Activated T-helper 1 cell treated with anti-CD3 and anti-CD28 coated beads, Interleukin-12 subunit alpha, Interleukin-12 subunit beta, Interleukin-2, Interleukin-4 antibody, amounts not matched to agents 30 ng/mL and 10 ng/mL and 1 ng/mL, durations not matched to agents 14 hours and 24 hours and 36 hours (primary cell): ENCODE measurements at places on chromosomes 16 and 17.

DNA sequence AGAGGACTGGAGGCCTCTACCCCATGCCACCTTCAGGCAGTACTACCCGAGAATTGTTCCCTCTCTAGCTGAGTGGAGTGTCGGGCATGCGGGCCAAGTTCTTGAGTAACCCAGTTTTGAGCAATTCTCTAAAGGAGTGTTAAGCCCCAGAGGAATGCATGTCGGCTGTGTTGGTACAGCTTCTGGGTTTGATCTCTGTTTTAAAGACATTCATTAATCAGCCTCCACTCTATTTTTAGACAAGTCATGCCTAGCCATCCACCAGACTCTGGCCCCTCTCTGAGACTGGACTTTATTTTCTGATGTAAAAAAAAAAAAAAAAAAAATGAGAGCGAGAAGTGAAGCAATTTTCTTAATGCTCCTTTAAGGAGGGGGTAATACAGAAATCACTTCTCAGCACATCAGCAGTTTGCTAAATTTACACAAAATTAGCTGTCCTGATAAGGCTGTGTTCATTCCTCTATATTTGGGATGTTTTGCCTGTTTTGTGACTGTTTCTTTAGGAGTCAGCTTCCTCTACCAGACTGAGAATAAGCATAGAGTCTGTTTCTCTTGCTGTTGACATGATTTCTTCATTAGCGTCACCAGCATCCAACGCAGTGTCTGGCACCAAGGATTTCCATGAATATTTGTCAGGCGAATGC is 88.7 kb downstream of the AXIN2 start:
- no peak for DNase-seq

DNA sequence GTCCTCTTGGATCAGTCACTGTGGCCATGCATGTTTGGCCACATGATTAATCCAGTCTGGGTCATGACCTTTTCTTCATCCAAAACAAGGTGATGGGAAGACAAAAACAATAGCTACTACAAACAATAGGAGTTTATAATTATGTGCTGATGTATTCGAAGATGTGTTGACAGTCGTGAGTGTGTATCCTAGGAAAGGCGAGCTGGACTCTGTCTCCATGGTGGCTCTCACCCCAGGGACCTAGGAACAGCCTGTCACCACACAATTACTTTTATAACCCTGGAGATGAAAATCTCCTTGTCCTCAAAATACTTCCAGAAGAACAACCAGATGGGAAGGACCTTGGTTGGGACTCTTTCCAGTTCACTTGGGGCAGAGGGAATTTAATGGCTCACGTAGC is 9.8 kb upstream of the PLK1 start:
- DNase-seq, result no peak

DNA sequence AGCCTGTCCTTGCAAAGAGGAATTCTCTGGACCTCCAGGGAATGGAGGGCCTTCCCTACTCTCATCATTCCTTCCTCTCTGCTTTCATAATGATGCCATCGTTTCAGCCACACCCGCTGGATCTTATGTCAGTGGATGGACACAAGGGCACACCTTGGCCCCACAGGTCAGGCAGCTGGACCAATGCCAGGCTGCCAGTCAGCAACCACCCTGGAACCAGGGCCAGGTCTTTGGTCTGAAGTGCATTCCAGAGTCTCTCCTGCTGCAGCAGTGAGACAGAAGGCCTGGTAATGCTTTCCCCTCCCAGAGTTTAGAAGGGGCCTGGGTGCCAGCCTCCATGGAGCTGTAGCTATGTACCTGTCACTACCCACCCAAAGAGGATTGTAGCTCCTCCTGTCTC is 7.4 kb downstream of the C1QL1 start:
- no peak for DNase-seq

DNA sequence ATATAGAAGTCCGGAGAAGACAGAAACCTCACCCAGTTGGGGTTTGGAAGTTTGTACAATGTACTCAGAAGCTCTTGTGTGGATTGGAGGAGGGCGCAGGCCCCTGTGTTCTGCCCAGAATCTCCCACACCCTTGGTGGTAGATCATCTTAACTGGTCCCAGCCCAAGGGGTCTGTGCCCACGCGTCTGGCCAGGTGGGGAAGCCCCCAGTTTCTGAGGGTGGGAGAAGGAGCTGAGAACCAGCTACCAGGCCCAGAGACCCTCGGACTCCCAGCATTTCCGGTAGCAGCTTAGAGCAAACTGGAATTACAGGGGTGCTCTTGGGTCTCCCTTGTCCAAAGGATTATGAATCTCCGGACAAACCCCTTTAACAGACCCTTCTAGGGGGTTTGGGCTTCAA is 2.3 kb upstream of the PPP1R9B start:
- no peak for DNase-seq
